ENCODE measurements at places on chromosomes 11 and 22.

- no peak for DNase-seq
Measured at GRCh38 chr22:49203091-49203858, 624.4 kb downstream of the BRD1 start.

GRCh38 chr11:87428266-87428665, 390.5 kb downstream of the TMEM135 start:
- DNase-seq = peak; percentile 41

DNA sequence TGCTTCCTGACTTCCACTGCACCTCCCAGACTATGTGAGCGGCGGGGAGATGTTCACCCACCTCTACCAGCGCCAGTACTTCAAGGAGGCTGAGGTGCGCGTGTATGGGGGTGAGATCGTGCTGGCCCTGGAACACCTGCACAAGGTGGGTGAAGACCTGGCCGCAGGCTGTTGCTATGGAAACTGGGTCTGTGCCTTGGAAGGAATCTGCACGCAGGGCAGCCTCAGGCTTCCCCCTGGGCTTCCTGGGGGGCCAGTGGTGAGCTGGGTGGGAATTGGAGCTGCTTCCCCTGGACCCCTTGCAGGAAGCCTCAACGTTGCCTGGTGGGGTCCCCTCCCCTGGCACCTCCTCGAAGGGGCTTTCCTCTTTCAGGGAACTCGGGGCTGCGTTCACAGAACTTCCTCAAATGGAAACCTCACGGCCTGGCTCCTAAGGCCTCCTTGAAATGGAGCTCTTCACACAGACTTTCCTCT, 1.5 kb downstream of the RPS6KA4 start:
- no peak for DNase-seq

- no peak for DNase-seq
Measured at GRCh38 chr11:118531597-118532084, 649 bp downstream of the TMEM25 start.

- no peak for DNase-seq
Measured at GRCh38 chr22:50318698-50319411, 8.0 kb downstream of the DENND6B start.

- DNase-seq = no peak
Measured at GRCh38 chr22:26635117-26635516, 13.4 kb downstream of the CRYBA4 start.

- no peak for DNase-seq
Measured at GRCh38 chr22:32607086-32607485, 132.5 kb downstream of the FBXO7 start.

GRCh38 chr11:32706985-32707741, 87.3 kb downstream of the CCDC73 start:
- peak; percentile 78 for DNase-seq

- no peak for DNase-seq
Measured at GRCh38 chr11:67671211-67671520, 3.3 kb downstream of the ALDH3B2 start.

Measured in fibroblast of skin of right quadriceps (primary cell).